Heart right ventricle (tissue), 16 donors: ENCODE measurements at places on chromosomes 5 and 9.

GRCh38 chr9:2913026-2913425 is 69.1 kb upstream of the PUM3 start:
- DNase-seq = no peak

- no peak for DNase-seq
Measured at GRCh38 chr5:134370311-134370870, 978 bp upstream of the UBE2B start.

DNA sequence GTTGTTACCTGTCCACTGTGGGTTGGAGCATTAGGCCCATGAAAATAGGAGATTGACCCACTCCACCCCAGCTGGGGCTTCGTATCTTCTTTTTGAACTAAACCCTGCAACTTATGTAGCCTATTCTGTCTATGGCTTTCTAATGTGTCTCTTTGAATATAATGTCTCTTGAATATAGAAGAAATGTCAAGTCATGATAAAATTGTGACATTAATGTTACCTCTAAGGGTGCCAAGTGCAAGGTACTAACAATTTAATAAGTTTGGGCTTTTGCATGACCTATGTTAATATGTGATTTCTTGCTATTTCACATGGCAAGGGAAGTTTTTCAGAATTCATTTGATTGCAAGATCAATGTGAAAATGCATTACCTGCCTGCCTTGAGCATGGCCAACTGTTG is 40.4 kb upstream of the PUM3 start:
- DNase-seq = no peak

DNA sequence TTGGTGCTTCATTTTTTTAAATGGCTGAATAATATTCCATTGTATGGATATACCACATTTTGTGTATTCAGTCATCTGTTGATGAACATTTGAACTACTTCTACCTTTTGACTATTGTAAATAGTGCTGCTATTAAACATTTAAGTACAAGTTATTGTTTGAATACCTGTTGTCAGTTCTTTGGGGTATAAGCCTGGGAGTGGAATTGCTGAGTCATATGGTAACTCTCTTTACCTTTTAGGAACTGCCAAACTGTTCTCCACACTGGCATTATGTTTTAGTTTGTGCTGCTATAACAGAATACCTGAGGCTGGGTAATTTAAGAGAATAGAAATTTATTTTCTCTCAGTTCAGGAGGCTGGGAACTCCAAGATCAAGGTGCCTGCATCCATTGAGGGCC is 15.7 kb upstream of the PDE8B start:
- no peak for DNase-seq

- DNase-seq = no peak
Measured at GRCh38 chr9:36382484-36382883, 17.6 kb downstream of the RNF38 start.

DNA sequence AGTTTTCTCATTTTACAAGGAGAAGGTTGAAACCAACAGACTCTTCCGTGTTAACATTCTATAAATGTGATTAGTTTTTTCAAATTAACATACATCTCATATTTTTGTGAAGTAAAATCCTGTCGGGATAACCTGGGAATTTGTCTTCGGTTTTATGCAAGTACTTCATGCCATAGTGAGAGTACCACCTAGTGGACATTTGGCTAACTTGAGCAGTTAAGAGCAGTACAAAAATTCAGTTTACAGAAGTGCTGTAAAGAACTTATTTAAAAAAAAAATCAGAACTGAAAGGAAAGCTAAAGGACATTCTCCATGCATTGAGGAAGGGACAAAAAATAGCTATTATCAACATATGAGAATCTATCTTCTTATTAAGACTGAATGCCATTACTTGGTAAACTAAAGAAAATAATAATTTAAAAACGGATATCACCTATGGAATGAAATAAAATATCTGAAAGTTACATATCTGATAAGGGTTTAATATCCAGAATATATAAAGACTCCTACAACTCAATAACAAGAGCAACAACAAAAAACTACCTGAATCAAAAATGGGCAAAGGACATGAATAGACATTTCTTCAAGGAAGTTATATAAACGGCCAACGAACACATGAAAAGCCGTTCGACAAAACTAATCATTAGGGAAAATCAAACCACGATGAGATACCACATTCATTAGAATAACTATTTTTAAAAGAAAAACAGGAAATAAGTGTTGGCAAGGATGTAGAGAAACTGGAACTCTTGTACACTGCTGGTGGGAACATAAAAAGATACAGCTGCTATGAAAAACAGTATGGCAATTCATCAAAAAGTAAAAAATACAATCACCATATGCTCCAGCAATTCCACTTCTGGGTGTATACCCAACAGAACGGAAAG is 117.0 kb upstream of the GNA14 start:
- DNase-seq = no peak

GRCh38 chr9:88236511-88237478 is 98.5 kb upstream of the SPATA31C2 start:
- peak; percentile 44 for DNase-seq

- no peak for DNase-seq
Measured at GRCh38 chr5:132492386-132493125, 2.0 kb upstream of the IRF1 start.

DNA sequence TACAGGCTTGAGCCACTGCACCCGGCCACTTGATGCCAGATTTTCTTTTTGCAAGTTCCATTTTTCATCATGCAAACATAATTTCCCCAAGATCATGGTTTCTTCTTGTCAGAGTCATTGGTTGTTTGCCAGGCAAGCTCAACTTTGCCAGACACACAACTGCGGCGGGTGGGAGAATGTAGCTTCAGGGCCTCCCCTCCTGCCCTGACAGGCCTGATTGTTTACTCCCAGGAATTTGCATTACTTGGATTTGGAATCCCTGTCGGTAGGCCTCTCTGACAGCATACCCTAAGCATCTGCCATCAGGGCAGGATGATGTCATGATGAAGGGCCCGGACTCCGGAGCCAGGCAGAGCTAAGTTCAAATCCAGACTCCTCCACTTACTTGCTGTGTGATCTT is 15.1 kb downstream of the RPS14 start:
- no peak for DNase-seq

DNA sequence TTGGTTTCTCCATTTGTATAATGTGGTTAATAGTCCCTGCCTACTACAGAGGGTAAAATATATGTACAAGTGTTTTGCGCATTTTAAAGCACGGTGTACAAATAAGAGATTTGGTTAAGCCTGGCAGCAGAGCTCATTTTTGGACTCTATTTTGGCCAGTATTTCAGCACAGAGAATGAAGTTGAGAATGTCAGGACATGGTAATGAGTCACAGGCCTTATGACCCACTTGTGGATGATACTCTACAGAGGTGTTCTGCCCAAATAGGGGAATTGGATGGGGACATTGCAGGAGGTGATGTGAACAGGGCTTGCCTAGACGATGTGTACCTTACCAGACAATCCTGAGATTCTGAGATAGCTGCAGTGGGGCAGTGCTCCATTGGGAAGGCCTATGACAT is 50.6 kb downstream of the MELK start:
- no peak for DNase-seq

GRCh38 chr9:91660521-91660920 is 236.9 kb upstream of the NFIL3 start:
- DNase-seq = no peak

DNA sequence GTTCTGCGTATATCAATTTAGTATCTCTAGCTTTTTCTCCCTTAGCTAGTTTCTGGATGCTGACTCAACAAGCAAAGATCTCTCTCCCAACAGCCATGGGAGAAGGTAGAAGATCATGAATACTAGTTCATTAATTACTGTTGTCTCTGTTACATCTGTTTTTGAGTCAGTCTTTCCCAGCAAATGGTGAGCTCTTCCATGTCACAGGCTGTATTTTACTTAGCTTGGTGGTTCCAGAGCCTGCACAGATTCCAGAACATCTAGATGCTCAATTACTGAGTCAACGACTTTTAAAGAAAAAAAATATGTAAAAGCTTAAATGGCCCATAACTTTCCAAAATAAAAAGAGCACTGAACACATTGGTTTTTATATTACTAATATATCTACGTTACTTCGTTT is 307.2 kb downstream of the NSG2 start:
- DNase-seq = no peak

GRCh38 chr5:178675922-178676321 is 49.1 kb upstream of the CLK4 start:
- no peak for DNase-seq

GRCh38 chr5:109468737-109469420 is 59.1 kb upstream of the PJA2 start:
- DNase-seq = peak; percentile 98

DNA sequence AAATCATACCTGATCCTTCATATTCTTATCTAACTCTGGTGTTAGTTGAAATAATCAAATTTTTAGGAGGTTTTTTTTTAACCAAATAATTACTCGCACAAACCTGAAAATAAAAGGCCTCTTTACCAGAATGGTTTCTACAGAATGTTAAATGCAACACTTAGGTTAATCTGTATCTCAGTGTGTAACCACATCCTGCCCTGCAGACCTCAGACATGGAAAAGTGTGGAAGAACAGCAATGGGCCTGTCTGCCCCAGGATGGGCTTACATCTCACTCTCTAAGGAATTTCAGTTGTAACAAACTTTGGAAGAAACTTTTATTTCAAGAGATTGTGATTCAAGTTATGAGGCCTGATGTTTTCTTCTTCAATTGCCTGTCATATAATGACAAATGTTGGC is 32.5 kb upstream of the MIER3 start:
- DNase-seq = no peak

DNA sequence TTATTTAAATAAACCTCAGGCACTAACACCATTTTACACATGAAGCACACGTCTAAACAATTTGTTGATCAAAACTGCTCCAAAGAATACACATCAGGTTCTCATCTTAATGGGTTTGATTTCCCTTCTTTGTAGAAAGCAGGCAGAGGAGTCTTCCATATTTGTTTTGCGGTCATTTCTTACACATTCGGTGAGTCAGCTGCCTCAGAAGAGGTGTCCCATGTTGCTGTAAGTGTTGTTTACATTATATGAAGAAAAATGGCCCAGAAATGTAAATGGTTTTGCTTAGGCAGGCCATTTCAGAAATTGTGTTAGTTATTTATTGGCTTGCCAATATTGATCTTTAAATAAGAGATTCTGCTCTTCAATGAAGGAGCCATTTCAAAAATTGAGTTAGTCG is 325.8 kb downstream of the TENT4A start:
- no peak for DNase-seq

DNA sequence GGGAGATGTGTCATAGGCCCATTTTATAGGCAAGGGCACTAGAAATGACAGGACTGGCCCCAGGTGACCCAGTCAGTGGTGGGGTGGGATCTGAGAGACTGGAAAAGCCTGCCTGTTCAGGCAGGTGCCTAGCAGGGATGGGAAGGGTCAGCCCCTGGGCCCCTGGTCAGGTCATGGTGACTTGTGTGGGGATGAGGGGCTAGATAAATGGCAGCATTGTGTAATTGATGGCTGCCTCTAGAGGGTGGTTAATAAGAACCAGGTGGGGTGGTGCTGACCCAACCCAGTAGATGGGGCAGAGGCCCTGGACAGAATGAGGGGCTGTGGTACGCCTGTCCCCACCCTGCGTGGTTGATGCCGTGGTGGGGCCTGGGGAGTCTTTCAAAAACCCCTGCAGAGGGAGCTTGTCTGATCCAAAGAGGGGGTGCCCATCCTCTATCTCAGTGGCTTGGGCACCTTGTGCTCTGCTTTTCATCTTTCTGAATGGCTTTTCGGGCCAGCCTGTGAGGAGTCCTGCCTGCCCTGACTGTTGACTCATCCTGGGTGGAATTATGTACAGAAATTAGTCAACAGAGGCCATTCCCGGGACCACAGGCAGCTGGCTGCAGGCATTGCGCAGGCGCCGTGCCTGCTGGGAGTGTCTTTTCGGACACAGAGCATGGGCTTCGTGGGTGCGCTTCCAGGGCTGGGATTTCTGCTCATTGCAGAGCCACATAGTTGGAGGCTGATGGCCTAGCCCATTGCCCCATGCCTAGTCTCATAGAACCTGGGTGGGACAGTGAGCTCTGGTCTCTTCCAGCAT is 93.6 kb upstream of the PITX1 start:
- DNase-seq = no peak

GRCh38 chr9:21470126-21470525 is 12.0 kb downstream of the IFNE start:
- DNase-seq = no peak

DNA sequence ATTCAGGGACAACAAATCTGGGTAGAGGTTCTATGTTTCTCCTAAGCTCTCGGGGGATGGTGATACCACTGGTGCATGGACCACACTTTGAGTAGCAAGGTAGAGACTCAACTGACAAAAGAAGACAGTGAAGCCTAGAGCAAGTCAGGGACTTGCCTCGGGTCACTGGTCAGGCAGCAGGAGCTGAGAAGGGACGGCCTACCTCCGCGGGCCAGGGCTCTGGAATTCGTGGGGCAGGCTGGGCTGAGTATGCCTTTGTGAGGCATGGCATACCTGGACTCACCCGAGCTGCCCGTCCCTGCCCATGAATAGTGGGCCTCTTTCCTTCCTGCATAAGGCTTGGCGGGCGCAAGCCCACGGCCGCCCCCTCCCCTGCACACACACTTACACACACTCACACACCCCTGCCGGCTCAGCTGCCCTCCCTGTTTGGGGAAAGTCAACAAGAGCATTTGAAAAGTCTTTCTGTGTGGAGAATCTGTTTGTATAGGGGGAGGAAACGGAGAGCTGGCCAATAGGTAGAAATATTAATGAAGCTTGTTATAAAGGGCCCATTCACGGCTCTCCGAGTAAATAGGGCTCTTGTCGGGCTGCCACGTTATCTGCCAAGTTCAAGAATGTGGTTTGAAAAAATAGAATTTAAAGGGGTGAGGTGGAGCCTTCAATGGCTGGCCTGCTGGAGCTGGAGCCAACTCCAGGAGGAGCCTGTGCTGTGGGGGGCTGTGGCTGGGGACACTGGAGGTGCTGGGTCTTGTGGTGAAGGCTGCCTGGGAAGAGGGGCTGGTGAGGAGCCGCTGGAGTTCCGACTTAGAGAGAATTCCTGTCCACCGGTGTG is 19.1 kb upstream of the KIF12 start:
- no peak for DNase-seq

GRCh38 chr5:100856462-100856861 is 46.6 kb downstream of the ST8SIA4 start:
- DNase-seq = no peak
